ENCODE measurements at places on chromosomes 3 and 15. TPM values are rescaled to one million over a fixed set of nuclear protein-coding genes. Genes with fewer than 3 reads are reported as not detected.

- H3K36me3 ChIP-seq, result no peaks in the 10 kb centered on the region
- no peak overlapping the region for H3K4me3 ChIP-seq
- H3K4me1 ChIP-seq, result no peaks in the 10 kb centered on the region
- no peak for DNase-seq
Measured at GRCh38 chr3:111603679-111604078, 8.5 kb upstream of the ZBED2 start.

GRCh38 chr15:68277131-68277602, 378 bp upstream of the FEM1B start:
- H3K4me3 ChIP-seq, result peak overlapping the region; percentile 95
- peaks cover 56% of the 10 kb centered on the region for H3K4me1 ChIP-seq
- no peaks in the 10 kb centered on the region for H3K36me3 ChIP-seq
- H3K27me3 ChIP-seq, result no peaks in the 10 kb centered on the region
- peak; percentile 64 for DNase-seq

GRCh38 chr15:90249203-90249863, at the start of gene TTLL13:
TTLL13 (plus strand) TSS chr15:90249556; CDS start chr15:90250631, 1,075 bp downstream.
- H3K4me3 ChIP-seq, result peak within 1 kb of the TSS; percentile 68
- peak; percentile 94 for DNase-seq
- no peak within 1 kb of the TSS for H3K27ac ChIP-seq
- no peaks in the 10 kb centered on the region for H3K36me3 ChIP-seq
- no peaks in the 10 kb centered on the region for H3K27me3 ChIP-seq

DNA sequence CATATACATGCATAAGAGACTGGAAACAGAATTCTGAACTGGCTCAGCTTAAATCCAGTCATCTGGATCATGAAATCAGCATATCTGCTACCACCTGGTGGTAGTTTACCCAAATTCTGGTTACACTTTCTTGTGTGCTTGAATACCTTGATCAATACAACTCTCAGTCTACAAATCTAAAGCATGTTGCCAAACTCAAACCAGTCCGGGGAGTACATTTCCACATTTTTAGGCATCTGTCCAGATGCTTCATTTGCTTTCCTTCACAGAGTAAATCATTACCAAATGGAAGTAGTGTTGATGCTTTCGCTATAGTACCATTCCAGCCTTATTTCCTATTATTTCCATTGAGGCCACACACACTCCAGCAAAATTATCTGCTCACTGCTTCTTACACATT, 126.4 kb downstream of the P2RY1 start:
- no peak overlapping the region for H3K4me3 ChIP-seq
- H3K36me3 ChIP-seq, result no peaks in the 10 kb centered on the region
- H3K4me1 ChIP-seq, result no peaks in the 10 kb centered on the region
- no peak overlapping the region for H3K27ac ChIP-seq

DAPK2 gene
- total RNA-seq, result 51.5 TPM
